ENCODE measurements at places on chromosomes 11 and 22. TPM values are rescaled to one million over a fixed set of nuclear protein-coding genes. Genes with fewer than 3 reads are reported as not detected.

DNA sequence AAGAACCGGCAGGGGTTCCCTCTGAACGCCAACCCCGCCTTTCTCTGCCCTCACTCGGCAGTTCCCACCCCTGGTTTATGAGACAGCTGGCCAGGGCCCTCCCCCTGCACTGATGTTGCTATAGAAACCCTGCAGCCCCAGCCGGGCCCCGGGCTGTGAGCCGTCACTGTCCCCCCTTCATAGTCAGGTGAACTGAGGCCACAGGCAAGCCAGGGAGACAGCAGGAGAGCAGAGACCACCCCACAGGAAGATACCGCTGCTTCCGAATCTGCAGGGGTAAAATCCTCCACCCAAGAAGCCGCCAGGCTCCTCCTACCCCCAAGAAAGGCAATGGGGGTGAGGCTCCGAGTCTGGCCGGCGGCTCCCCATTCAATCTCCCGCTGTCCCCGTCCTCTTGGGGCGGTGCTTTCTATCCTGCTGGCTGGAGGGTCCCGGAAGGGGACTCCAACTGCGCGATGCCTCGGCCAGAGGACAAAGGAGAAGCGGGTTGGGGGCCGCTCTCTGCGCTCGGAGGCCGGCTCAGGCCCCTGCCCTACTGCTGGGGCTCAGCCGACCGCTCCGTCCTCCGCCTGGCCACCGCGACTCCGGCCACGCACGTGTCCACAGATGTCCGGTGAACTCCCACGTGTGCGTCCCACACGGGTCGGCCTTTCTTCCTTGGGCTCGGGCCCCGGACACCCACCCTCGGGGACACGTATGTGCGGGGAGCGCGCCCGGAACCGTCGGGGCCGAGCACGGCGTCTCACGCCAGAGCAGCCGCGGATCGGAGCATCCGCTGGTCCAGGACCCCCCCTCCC, 587 bp downstream of the SLC25A22 start:
- DNase-seq = peak; percentile 84

- DNase-seq = peak; percentile 90
Observed at GRCh38 chr22:37403267-37403960, 23.9 kb downstream of the ELFN2 start.

GRCh38 chr11:106378513-106379179, 301.2 kb downstream of the AASDHPPT start:
- DNase-seq = no peak

GRCh38 chr11:64007629-64008282, 21.5 kb downstream of the OTUB1 start:
- peak; percentile 87 for DNase-seq

GRCh38 chr11:64263021-64263946, 12.0 kb downstream of the PLCB3 start:
- peak; percentile 61 for DNase-seq

- DNase-seq = no peak
Observed at GRCh38 chr11:13448876-13449275, 14.1 kb downstream of the BTBD10 start.

DNA sequence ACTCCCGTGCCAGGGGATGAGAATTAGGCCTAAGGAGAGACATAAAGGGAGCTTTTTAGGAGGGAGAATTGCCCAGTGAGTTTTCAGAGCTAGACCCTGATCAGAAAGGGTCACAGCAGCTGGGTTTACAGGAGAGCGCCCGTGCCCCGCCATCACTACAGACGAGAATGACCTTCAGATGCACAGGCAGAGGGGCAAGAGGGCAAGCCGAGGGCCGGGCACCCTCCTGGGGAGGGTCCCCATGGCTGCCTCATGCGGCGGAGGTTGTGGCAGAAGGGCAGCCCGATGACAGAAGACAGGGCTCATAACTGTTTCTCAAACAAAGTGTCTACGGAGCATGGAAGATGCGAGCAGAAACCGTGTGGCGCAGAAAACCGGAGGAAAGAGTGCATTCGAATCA, 72.2 kb downstream of the TRMU start:
- DNase-seq = no peak

GRCh38 chr11:40104941-40105550, 1354.4 kb downstream of the LRRC4C start:
- DNase-seq = peak; percentile 2

DNA sequence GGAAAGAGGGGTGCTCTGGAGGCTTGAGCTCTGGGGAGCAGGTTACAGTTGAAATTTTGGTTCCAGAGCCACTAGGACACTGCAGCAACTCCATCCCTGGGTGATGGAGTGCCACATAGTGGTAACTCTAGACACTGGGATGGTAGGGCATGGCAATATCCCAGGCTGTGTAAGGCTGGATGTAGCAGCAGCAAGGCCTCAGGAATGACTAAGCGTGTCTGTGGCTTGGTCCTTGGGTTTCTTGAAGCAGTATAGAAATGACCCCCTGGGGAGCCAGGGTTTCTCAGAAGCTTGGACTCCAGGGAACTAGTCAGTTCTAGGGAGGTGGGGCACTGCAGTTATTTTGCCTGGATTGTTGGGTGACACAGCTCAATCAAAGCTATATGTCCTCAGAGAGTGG, 8.1 kb downstream of the MS4A4A start:
- DNase-seq = no peak

- no peak for DNase-seq
Observed at GRCh38 chr22:41305646-41306045, 4.3 kb downstream of the ZC3H7B start.

DNA sequence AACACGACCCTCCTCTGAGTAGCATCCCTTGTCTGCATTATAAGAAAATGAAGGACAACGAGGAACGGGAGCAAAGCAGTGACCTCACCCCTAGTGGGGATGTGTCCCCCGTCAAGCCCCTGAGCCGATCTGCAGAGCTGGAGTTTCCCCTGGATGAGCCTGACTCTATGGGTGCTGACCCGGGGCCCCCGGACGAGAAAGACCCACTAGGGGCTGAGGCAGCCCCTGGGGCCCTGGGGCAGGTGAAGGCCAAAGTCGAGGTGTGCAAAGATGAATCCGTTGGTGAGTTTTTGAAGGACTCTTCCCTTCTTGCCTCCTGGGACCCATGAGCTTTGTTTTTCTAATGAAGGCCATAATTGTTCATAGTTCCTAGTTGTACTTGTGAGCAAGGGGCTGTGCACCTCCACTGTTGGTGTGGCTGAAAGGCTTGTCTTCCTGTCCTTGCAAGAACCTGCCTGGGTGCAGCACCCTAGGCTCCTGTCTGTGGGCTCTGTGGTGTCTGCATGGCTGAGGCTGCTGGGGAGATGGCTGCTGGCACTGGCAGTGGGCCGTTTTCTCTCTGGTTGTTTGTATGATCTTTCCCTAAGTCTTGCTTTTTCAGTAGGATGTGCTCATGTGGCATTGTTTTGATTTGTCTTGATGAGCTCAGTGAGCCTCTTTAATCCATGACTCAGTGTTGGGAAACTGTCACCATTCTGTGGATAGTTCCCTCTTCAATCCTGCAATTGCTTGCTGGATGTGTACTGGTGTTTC, 10.1 kb downstream of the DGCR8 start:
- no peak for DNase-seq

- no peak for DNase-seq
Observed at GRCh38 chr22:46058591-46059519, 81.9 kb upstream of the WNT7B start.

GRCh38 chr11:76640501-76640900, 30.0 kb downstream of the LRRC32 start:
- peak; percentile 67 for DNase-seq

- no peak for DNase-seq
Observed at GRCh38 chr11:115765803-115766239, 261.6 kb upstream of the CADM1 start.

GRCh38 chr11:65180877-65181568, 705 bp upstream of the CAPN1 start:
- DNase-seq = peak; percentile 95

DNA sequence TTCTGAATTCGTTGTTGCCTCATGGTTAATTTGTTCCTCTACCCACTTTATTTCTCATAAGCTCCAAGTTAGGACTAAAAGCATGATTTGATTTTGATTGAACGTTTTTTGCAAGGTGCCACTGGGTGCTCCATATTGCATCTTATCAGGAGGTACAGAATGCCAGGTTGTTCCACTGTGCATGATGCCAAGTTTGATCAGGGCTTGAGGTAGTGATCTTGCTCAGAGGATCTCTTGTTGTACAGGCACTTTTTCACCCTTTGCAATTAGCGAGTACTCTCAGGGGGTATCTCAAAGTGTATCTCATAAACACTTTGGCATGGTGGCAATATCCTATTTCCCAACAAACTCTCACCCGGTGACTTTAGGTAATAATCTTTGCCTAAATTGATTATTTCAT, 4.0 kb downstream of the GRAP2 start:
- no peak for DNase-seq

DNA sequence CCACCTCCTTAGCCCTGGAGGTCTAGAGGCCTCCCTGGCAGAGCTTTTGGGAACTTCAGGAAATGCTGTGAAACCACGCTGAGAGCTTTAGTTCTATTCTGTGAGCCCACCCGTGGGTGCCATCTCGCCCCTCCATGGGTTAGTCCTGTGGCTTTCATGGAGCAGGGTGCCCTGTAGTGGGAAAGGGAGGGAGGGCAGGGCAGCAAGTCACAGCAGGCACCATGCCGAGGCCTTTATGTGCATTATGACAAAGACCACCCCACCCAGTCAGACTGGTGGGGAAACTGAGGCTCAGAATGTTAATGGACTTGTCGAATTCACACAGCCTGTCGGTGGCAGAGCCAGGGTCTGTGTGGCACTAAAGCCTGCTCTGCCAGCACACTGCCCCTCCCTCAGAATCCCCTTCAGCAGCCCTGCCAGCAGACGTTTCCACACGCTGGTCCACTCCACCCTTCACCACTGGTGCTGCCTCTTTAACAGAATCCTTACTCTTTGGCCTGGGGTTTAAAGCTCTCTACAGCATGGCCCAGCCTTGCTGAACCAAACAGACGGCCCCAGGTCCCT, 13.4 kb downstream of the TMPRSS13 start:
- no peak for DNase-seq

- DNase-seq = peak; percentile 74
Observed at GRCh38 chr11:130213143-130213978, 53.8 kb downstream of the ST14 start.

GRCh38 chr11:7577291-7578190, 63.7 kb downstream of the PPFIBP2 start:
- DNase-seq = no peak

DNA sequence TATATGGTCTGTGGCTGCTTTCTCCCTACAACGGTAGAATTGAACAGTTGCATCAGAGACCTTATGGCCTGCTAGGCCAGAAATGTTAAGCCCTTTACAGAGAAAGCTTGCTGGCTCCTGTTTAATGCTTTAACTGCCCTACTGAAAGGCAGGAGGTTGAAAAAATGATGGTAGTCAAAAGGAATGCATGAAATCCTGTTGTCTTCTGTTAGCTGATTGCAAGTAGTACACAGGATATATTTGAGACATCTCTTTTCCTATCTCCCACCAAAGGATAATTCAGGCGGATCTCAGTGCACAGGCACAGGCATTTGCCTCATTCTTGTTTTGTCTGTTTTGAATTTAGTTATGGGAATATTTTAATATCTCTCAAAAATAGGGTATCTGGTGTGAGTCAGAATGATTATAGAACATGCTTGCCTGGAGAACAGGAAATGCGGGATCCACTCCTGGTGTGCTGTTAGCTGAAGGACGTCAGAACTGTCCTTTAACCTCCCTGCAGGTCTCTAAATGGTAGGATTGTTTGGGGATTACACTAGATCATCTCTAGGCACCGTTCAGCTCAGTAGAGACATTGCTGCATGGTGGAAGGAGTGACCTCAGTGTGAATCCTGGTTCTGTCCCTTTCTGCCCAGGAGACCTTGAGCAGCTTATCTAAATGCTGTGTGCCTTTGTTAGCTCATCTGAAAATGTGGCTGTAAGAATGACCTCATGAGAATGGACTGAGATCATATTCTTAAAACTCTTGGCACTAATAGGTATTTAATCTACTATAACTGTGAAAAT, 49.5 kb downstream of the PACS1 start:
- DNase-seq = peak; percentile 52

Gene SYT13
- total RNA-seq = 9.0 TPM

Gene KRTAP5-4
- not detected for total RNA-seq

Gene SMTNL1
- 0.28 TPM for total RNA-seq

Gene CSF2RB
- not detected for total RNA-seq

Gene BDNF
- 2.1 TPM for total RNA-seq

Gene ROBO4
- not detected for total RNA-seq

Gene PRG3
- not detected for total RNA-seq

Gene SEZ6L
- total RNA-seq = 0.22 TPM
